ENCODE measurements at places on chromosomes 7 and 10. TPM values are rescaled to one million over a fixed set of nuclear protein-coding genes. Genes with fewer than 3 reads are reported as not detected.

DNA sequence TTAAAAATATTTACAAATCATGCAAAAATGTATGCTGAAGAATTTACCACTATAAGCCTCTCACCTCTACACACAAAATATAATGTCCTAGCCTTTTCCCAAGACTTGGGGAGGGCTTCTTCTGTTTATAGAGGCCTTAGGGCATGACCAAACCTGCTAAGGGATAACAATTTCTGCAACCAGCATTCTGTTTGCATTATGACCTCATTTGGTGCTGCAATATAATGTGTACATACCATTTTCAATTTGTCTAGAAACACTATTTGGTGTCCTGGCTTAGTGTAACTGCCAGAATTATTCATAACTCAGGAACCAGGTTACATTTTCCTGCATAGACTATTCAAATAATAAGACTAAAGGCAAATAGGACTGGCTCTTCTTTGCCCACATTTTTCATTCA lies 446.6 kb upstream of the SORCS1 start:
- no peaks in the 10 kb centered on the region for H3K4me1 ChIP-seq
- no peak overlapping the region for H3K4me3 ChIP-seq
- no peak for DNase-seq
- H3K27ac ChIP-seq: no peak overlapping the region
- H3K27me3 ChIP-seq: no peaks in the 10 kb centered on the region

- no peak for DNase-seq
- no peak overlapping the region for H3K4me3 ChIP-seq
- no peak overlapping the region for H3K27ac ChIP-seq
- H3K27me3 ChIP-seq: no peaks in the 10 kb centered on the region
- no peaks in the 10 kb centered on the region for H3K4me1 ChIP-seq
These were observed 305.5 kb downstream of the ACTR3B start for GRCh38 chr7:153065051-153065450.

DNA sequence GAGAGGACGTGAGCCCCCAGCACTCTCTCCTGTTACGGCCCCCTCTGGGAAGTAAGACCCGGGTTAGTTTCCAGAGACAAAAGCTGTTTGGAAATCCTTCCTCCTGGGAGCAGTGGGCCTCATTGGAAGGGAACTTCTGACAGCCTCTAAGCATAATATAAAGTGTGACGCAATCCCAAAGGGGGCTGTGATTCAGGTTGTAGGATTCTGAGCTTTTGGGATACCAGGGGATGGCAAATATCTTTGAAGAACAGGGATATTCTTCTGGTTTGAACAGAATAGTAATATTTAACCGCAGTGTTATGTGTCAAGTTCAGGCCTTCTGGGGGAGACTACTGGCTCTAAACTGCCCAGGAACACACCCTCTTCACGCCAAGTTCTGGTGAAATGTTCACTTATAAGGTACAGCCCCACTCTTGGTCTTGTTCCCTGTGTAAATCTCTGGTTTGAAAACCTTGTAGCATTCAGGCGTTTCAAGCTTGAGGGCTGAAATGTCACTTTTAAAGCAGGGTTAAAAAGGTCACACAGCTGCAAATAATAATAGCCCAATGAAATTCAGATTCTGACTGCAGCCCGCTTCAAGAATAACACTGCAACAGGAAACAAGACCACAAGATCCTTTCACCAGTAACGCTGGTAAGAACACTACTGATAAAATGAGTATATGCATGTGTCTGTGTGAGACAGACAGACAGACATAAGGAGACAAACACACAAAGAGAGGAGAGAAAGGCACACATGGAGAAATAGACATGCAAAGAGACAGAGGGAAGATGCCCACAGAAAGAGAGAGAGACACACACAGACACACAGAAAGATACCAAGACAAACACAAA lies 69.0 kb downstream of the CREB5 start:
- no peaks in the 10 kb centered on the region for H3K36me3 ChIP-seq
- H3K27me3 ChIP-seq: no peaks in the 10 kb centered on the region
- H3K4me1 ChIP-seq: no peaks in the 10 kb centered on the region
- peak; percentile 74 for DNase-seq
- no peak overlapping the region for H3K27ac ChIP-seq

GRCh38 chr10:14282276-14282675 lies 48.4 kb downstream of the FRMD4A start:
- no peaks in the 10 kb centered on the region for H3K36me3 ChIP-seq
- peaks cover 18% of the 10 kb centered on the region for H3K27me3 ChIP-seq
- no peak overlapping the region for H3K27ac ChIP-seq
- no peak for DNase-seq
- H3K4me1 ChIP-seq: no peaks in the 10 kb centered on the region
- H3K4me3 ChIP-seq: no peak overlapping the region

DNA sequence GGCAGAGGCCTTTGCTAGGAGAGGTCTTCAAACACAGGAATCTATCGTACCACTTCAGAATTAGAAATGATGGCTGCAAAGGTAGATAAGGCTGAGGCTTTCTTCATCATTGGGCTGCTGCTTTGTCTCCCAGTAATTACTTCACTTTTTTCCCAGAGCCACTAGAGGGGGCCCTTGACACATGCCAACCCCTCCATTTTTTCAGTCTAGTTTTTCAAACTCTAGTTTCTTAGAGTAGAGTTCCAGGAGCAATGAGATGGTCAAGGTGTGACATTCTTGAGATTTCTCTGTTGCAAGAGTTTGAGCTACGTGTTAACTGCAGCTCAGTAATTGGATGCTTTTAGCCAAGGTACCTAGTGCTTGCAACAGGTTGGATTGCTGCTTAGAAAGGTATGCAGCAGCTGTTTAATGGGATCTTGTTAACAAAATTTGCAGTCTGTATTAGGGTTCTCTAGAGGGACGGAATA lies 33.8 kb upstream of the RBM20 start:
- DNase-seq: peak; percentile 56
- no peak overlapping the region for H3K27ac ChIP-seq
- H3K27me3 ChIP-seq: no peaks in the 10 kb centered on the region
- H3K36me3 ChIP-seq: no peaks in the 10 kb centered on the region
- no peaks in the 10 kb centered on the region for H3K4me1 ChIP-seq
- H3K4me3 ChIP-seq: no peak overlapping the region

GRCh38 chr10:15322356-15322755 lies 48.7 kb downstream of the FAM171A1 start:
- no peak overlapping the region for H3K4me3 ChIP-seq
- DNase-seq: no peak
- no peak overlapping the region for H3K27ac ChIP-seq
- peaks cover 5% of the 10 kb centered on the region for H3K4me1 ChIP-seq
- no peaks in the 10 kb centered on the region for H3K27me3 ChIP-seq

DNA sequence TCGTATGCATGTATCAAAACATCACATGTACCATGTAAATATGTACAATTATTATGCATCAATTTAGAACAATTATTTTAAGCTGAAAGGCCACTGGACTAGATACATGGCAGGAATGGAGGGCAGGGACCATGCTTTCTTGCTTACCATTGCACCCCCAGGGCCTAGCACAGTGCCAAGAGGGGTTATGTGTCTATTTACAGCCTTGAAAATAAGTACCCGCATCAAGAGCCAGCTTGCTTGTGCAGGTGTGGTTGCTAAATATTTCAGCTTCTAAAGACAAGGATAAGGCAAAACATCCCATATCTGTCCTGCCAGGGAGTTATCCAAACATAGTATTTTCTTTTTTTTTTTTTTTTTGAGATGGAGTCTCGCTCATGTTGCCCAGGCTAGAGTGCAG lies 14.7 kb upstream of the OAT start:
- H3K36me3 ChIP-seq: no peaks in the 10 kb centered on the region
- H3K4me1 ChIP-seq: no peaks in the 10 kb centered on the region
- no peak for DNase-seq
- H3K27me3 ChIP-seq: no peaks in the 10 kb centered on the region
- H3K4me3 ChIP-seq: no peak overlapping the region

DNA sequence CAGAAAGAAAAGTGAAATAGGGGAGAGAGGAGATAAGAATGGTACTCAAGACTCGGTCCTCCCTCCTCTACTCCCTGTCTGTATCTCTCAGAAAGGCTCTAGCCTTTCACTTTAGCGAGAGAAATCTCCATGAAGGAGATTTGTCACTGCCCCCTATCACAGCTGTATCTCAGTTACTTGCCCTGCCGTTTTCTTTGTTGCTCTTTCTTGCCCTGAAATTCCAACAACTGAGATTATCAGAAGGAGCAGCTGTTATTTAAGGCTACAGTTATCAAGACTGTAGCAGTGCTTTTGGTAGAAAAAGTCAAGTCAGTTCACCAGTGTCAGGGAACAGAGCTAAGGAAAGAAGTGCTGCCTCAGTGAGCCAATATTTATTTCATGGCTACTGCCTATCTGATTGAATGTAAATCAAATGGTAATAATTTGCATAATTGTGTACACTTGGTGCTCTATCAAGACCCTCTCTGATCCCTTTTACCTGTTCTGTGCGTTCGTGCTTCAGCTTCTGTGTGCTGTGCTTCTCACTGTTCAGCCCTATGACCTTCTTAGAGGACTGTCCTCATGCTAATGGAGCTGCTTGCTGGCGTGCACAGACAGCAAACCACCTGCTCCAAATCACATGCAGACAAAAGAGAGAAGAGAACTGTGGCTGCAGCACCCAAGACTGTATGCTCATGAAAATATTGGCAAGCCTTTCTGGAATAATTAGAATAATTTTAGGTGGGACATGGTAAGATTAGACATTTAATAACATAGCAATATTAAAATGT lies 180.2 kb upstream of the FAM3C start:
- H3K27ac ChIP-seq: no peak overlapping the region
- DNase-seq: no peak
- H3K4me3 ChIP-seq: no peak overlapping the region
- H3K27me3 ChIP-seq: no peaks in the 10 kb centered on the region

- no peak overlapping the region for H3K4me3 ChIP-seq
- peaks cover 2% of the 10 kb centered on the region for H3K4me1 ChIP-seq
- peaks cover 5% of the 10 kb centered on the region for H3K36me3 ChIP-seq
- no peaks in the 10 kb centered on the region for H3K27me3 ChIP-seq
- H3K27ac ChIP-seq: no peak overlapping the region
- no peak for DNase-seq
These were observed 2.1 kb downstream of the NANOS1 start for GRCh38 chr10:119031496-119032059.

DNA sequence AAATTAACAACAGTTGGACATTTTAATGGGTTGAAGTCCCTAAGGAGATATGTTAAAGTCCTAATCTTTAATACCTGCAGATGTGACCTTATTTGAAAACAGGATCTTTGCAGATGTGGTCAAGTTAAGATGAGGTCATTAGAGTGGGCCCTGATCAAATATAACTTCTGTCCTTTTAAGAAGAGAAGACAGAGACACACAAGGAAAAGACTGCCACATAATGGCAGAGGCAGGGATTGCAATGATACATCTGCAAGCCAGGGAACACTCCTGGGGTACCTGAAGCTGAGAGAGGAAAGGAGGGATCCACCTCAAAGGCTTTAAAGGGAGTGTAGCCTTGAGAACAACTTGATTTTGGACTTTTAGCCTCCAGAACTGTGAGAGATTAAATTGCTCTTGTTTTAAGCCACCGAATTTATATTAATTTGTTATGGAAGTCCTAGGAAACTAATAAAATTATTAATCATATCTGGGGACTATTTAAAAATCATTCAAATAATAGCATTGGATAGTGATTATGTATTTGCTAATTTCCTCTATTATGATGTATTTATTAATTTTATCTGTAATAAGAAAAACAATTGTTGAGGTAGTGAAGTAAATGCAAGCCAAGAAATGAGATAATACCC lies 700.0 kb upstream of the PCDH15 start:
- peak; percentile 32 for DNase-seq
- no peaks in the 10 kb centered on the region for H3K36me3 ChIP-seq
- H3K27ac ChIP-seq: no peak overlapping the region

GRCh38 chr7:116353647-116354046 lies 143.3 kb downstream of the TES start:
- DNase-seq: no peak
- H3K4me1 ChIP-seq: peaks cover 30% of the 10 kb centered on the region
- no peaks in the 10 kb centered on the region for H3K27me3 ChIP-seq
- H3K36me3 ChIP-seq: no peaks in the 10 kb centered on the region
- H3K4me3 ChIP-seq: no peak overlapping the region

DNA sequence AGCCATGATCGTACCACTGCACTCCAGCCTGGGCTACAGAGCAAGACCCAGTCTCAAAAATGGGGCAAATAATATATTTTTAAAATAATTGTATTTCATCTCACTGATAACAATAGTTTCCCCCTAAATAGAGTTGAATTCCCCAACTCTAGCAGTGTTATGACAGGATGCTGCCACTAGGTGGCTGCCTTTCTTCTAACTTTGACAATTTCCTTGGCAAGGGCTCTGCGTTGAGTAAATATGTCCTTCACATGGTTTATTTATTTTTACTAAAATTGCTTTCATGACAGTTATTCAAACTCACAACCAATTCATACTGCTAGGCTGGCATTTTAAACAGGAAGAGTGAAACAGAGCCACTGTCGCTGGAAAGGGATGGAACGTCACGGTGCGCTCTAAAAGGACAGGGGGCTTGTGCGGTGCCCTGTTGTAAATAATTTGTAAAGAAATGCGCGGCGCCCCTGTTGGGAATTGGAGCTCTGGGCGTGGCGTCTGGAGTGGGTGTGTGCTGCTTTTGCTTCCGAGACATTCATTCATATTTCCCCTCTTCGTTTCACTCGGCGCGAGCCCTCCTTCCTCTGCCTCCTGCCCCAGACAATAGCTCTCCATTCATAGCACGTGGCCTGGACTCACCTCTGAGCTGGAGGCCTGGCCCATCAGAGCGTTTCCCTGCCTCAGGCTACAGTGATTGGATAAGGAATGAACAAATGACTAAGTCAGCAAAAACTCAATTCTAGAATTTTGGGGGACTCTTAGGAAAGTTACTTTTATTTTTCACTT lies 20.5 kb upstream of the PITRM1 start:
- peaks cover 11% of the 10 kb centered on the region for H3K4me1 ChIP-seq
- no peaks in the 10 kb centered on the region for H3K27me3 ChIP-seq
- peak overlapping the region; percentile 68 for H3K4me3 ChIP-seq
- DNase-seq: peak; percentile 89
- H3K27ac ChIP-seq: peak overlapping the region; percentile 58

GRCh38 chr10:37801557-37801956 lies 55.9 kb downstream of the ZNF248 start:
- no peak overlapping the region for H3K4me3 ChIP-seq
- no peaks in the 10 kb centered on the region for H3K27me3 ChIP-seq
- H3K36me3 ChIP-seq: no peaks in the 10 kb centered on the region
- no peaks in the 10 kb centered on the region for H3K4me1 ChIP-seq

DNA sequence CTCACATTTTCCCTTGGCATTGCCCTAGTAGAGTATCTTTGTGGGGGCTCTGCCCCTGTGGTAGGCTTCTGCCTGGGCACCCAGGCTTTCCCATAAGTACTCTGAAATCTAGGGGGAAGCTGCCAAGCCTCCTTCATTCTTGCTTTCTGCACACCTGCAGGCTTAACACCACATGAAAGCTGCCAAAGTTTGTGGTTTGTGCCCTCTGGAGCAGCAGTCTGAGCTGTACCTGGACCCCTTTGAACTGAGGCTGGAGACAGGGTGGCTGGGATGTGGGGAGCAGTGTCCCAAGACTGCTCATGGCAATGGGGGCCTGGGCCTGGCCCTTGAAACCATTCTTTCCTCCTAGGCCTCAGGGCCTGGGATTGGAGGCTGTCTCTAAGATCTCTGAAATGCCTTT lies 35.0 kb upstream of the TMEM273 start:
- DNase-seq: no peak
- no peaks in the 10 kb centered on the region for H3K36me3 ChIP-seq
- H3K4me3 ChIP-seq: no peak overlapping the region
- H3K4me1 ChIP-seq: no peaks in the 10 kb centered on the region
- H3K27me3 ChIP-seq: peaks cover 2% of the 10 kb centered on the region

GRCh38 chr10:92880233-92880861 lies 32.0 kb downstream of the EXOC6 start:
- no peak overlapping the region for H3K4me3 ChIP-seq
- H3K27me3 ChIP-seq: no peaks in the 10 kb centered on the region
- no peaks in the 10 kb centered on the region for H3K4me1 ChIP-seq

Gene CHAT
- total RNA-seq: not detected

Gene CTAGE4
- total RNA-seq: 0.17 TPM

Gene GATA3
- total RNA-seq: not detected

Gene OPALIN
- not detected for total RNA-seq

Gene LRRN3
- 1.8 TPM for total RNA-seq

Gene VSTM4
- total RNA-seq: 4.4 TPM

Gene CALY
- total RNA-seq: not detected

Gene LRRC61
- total RNA-seq: 0.33 TPM
